Thoracic aorta (tissue), 2 donors: ENCODE measurements at places on chromosomes 12 and 14.

DNA sequence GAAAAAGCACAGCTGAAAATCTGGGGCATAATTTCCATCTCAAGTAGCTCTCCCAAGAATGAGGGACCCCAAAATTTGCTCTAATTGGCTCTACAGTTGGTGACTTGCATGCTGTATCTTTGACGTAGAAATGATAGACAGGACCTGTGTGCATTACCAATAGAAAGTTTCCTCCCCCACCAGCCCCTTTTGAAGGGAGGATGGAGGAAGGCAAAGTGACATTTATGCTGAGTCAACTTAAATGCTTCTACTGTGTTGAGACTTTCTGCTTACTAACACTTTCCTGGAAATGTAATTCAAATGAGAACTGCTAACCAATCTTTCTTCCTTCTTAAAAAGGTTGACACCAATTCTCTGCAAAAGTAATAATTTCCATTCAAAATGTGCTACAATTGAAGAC, 31.9 kb downstream of the TSPAN8 start:
- no peak for DNase-seq

GRCh38 chr12:14956024-14956891, 5.1 kb downstream of the ARHGDIB start:
- no peak for DNase-seq

DNA sequence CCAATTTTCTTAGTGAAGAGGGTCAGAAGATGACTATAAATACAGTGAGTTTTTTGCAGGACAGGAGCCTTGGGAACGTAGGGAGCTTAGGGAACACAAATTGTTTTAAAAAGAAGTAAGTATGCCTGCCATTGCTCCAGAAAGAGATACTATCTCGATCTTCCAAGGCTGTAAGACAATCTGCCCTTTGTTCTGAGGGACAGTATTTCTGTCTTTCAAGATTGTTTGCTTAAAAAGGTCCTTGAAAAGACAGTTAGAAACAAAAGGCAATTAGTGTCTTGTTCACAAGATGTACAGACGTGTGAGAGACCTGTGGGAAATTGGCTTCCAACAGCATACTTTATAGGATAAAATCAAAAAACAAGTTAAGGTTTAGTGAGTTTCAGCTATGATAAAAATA, 321.2 kb upstream of the FAR2 start:
- DNase-seq, result no peak

- DNase-seq, result no peak
These were observed 218.4 kb downstream of the AEBP2 start for GRCh38 chr12:19657732-19658130.
